ENCODE measurements at places on chromosomes 4 and X. TPM values are rescaled to one million over a fixed set of nuclear protein-coding genes. Genes with fewer than 3 reads are reported as not detected.

The STARD8 gene
- 9.5 TPM for total RNA-seq

The GLRB gene
- 21.0 TPM for total RNA-seq

The UGT2B15 gene
- total RNA-seq = not detected

The ANOS1 gene
- 0.22 TPM for total RNA-seq

The SMR3A gene
- not detected for total RNA-seq

The NWD2 gene
- not detected for total RNA-seq

The CCNQ gene
- 52.7 TPM for total RNA-seq

The NHS gene
- 5.1 TPM for total RNA-seq

The USP17L29 gene
- total RNA-seq = not detected

The MXRA5 gene
- 2.8 TPM for total RNA-seq

The FHDC1 gene
- total RNA-seq = 0.39 TPM

The ADH5 gene
- 126 TPM for total RNA-seq

The PNCK gene
- total RNA-seq = not detected

The MSX1 gene
- total RNA-seq = 11.4 TPM

The HPF1 gene
- total RNA-seq = 24.6 TPM

The STPG2 gene
- not detected for total RNA-seq

The PCDH18 gene
- 12.3 TPM for total RNA-seq

The ZBTB49 gene
- 4.2 TPM for total RNA-seq

The VCX gene
- total RNA-seq = not detected

The OPHN1 gene
- 3.0 TPM for total RNA-seq

The LANCL3 gene
- 0.67 TPM for total RNA-seq

The ADAM29 gene
- total RNA-seq = not detected

The CXCL8 gene
- total RNA-seq = 33.1 TPM

The YTHDC1 gene
- total RNA-seq = 34.1 TPM

The PTPN13 gene
- total RNA-seq = 12.3 TPM

The HEPH gene
- total RNA-seq = not detected

The GCNA gene
- total RNA-seq = 0.20 TPM

The KDM6A gene
- 25.5 TPM for total RNA-seq

The MAGED2 gene
- total RNA-seq = 313 TPM

The ITIH6 gene
- not detected for total RNA-seq

The CT47B1 gene
- not detected for total RNA-seq

The PF4V1 gene
- not detected for total RNA-seq

The XG gene
- 2.6 TPM for total RNA-seq

The ETDA gene
- total RNA-seq = not detected

The USP17L20 gene
- total RNA-seq = not detected

The CCDC158 gene
- not detected for total RNA-seq

The MTHFD2L gene
- 8.9 TPM for total RNA-seq

The OTUD6A gene
- total RNA-seq = not detected

The UCHL1 gene
- total RNA-seq = 1,483 TPM

The GUCY1A1 gene
- 0.15 TPM for total RNA-seq

The SLC6A14 gene
- not detected for total RNA-seq

The CLGN gene
- total RNA-seq = 7.4 TPM

The IL9R gene
- 0.32 TPM for total RNA-seq

The ASMT gene
- not detected for total RNA-seq

The SMIM10L2A gene
- 0.07 TPM for total RNA-seq

The FAM184B gene
- total RNA-seq = not detected
